Mucosa of gallbladder (tissue), 1 donor: ENCODE measurements at places on chromosomes 6 and 20. TPM values are rescaled to one million over a fixed set of nuclear protein-coding genes. Genes with fewer than 3 reads are reported as not detected.

Gene CDKAL1
- total RNA-seq: 13.1 TPM

Gene RAET1E
- 0.23 TPM for total RNA-seq

Gene PSMB8
- total RNA-seq: 73.7 TPM

Gene DAAM2
- total RNA-seq: 12.5 TPM

Gene TRIM10
- total RNA-seq: 5.4 TPM

Gene NMBR
- not detected for total RNA-seq

Gene HSPA12B
- 5.4 TPM for total RNA-seq

Gene WFDC5
- not detected for total RNA-seq
